Natural killer cell treated with Interleukin-12 subunit alpha and Interleukin-12 subunit beta and Interleukin-15 and Interleukin-18, amount 100 ng/mL, for 72 hours (primary cell): ENCODE measurements at places on chromosomes 16 and 17. TPM values are rescaled to one million over a fixed set of nuclear protein-coding genes. Genes with fewer than 3 reads are reported as not detected.

DNA sequence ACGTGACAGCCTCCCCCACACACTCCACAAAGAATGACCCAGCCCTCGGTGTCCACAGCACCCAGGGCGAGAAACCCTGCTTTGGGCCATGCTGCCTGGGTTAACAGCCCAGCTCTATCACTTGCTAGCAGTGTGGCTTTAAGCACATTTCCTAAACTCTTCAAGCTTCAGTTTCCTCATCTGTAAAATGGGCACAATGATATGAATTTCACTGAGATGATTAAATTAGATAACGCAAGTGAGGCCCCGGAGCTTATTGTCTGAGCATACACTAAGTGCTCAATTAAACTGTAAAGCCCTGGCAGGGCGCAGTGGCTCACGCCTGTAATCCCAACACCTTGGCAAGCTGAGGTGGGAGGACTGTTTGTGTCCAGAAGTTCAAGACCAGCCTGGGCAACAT lies 79.4 kb downstream of the LITAF start:
- no peaks in the 10 kb centered on the region for H3K36me3 ChIP-seq
- no peaks in the 10 kb centered on the region for H3K27me3 ChIP-seq
- no peak overlapping the region for H3K27ac ChIP-seq
- no peaks in the 10 kb centered on the region for H3K4me1 ChIP-seq
- no peak overlapping the region for H3K4me3 ChIP-seq

- H3K27me3 ChIP-seq, result peaks cover 13% of the 10 kb centered on the region
- H3K36me3 ChIP-seq, result no peaks in the 10 kb centered on the region
- H3K4me3 ChIP-seq, result no peak overlapping the region
- H3K4me1 ChIP-seq, result no peaks in the 10 kb centered on the region
- H3K27ac ChIP-seq, result no peak overlapping the region
These were observed 134.5 kb upstream of the FOXF1 start for GRCh38 chr16:86375851-86376250.

- no peaks in the 10 kb centered on the region for H3K36me3 ChIP-seq
- no peak for DNase-seq
- no peak overlapping the region for H3K4me3 ChIP-seq
- no peaks in the 10 kb centered on the region for H3K27me3 ChIP-seq
These were observed 37.3 kb upstream of the PHOSPHO1 start for GRCh38 chr17:49267912-49268311.

DNA sequence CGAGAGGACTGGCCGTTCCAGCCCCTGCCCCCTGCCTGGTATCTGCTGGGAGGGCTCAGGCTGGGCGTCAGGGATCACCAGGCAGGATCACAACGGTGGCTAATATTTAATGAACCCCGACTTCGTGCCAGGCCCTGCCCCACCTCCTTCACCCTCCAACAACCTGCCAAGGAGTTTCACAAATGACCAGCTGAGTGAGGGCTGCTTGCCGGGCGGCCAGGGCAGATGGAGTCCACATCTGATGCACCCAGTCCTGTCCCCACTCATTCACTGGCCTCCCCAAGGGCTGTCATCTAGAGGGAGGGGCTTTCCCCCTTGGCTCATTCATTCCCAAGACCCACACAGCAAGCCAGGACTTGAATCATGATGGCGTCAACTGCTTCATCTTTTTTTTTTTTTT lies 17.5 kb downstream of the UBALD1 start:
- no peak overlapping the region for H3K27ac ChIP-seq
- H3K27me3 ChIP-seq, result no peaks in the 10 kb centered on the region
- no peaks in the 10 kb centered on the region for H3K4me1 ChIP-seq
- no peak overlapping the region for H3K4me3 ChIP-seq
- no peaks in the 10 kb centered on the region for H3K36me3 ChIP-seq

GRCh38 chr17:74268558-74268957 lies 5.5 kb upstream of the DNAI2 start:
- no peak overlapping the region for H3K4me3 ChIP-seq
- no peak for DNase-seq
- H3K4me1 ChIP-seq, result peaks cover 8% of the 10 kb centered on the region
- H3K27me3 ChIP-seq, result peaks cover 8% of the 10 kb centered on the region

GRCh38 chr16:86101897-86102157 lies 202.9 kb downstream of the IRF8 start:
- peaks cover 8% of the 10 kb centered on the region for H3K27me3 ChIP-seq
- H3K36me3 ChIP-seq, result no peaks in the 10 kb centered on the region
- no peaks in the 10 kb centered on the region for H3K4me1 ChIP-seq
- no peak overlapping the region for H3K27ac ChIP-seq

- no peak overlapping the region for H3K27ac ChIP-seq
- H3K27me3 ChIP-seq, result peaks cover 2% of the 10 kb centered on the region
- no peaks in the 10 kb centered on the region for H3K4me1 ChIP-seq
- DNase-seq, result peak; percentile 48
These were observed 78.6 kb upstream of the ZNF469 start for GRCh38 chr16:88303890-88304819.

DNA sequence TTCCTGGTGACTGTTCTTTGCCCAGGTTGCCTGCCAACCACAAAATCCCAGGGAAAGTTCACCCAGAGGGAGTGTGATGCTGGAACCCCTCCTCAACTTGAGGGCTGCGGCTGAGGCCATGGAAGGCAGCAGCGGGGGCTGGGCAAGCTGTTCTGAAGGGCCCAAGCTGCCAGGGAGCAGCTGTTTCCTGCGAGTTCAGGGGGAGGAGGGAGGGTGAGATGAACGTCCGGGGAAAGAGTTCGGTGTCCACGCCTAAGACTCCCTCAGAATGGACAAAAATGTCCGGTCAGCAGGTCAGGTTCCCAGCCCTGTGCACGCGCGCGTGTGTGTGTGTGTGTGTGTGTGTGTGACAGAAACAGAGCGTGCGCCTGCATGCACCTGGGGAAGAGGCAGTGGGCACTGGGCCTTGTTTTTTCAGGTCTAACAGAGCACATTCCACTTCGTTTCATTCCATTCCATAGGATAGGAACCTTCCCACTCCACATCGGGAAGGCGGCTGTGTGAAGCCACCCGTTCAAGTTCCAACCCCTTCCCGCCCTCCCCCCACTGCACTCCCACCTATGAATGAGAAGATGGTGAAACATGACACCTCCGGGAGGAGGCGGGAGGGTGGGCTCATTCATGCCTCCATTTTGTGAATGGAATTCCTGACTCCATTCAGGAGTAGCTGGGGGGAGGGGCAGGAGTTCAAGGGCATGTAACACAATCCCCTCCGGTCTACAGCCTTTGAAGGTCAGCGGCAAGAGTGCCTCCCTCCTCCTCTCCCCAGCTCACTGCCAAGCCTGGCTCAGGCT lies 15.7 kb downstream of the ETV4 start:
- no peak for DNase-seq
- no peak overlapping the region for H3K4me3 ChIP-seq
- no peak overlapping the region for H3K27ac ChIP-seq

DNA sequence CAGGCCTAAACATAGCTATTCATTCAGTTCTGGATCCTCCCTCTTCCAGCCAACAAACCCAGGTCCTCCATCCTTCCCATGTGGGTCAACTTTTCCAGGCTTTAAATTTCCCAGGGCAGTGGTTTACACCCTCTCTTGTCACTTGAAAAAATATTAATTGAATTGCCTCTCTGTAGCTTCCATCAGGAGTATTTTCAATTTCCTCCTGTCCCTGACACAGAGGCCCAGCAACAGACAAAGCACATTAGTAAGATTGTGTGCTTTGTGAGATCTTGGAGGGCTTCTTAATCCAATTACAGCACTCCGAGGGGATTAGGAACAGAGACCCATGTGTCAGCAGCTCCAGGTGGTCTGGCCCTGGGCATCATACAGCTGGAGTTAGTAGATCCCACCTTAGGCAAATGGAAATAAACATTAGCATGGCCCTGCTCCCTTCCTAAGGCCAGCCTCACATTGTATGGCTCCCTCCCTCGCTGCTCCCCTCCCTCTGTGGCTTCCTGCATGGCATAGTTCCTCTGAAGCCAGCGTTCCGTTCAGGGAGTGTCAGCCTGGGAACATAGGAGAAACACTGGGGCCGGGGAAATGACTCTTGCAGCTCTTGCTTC lies 132.7 kb upstream of the HSBP1 start:
- H3K4me1 ChIP-seq, result no peaks in the 10 kb centered on the region
- H3K27ac ChIP-seq, result no peak overlapping the region
- DNase-seq, result no peak
- H3K4me3 ChIP-seq, result no peak overlapping the region

DNA sequence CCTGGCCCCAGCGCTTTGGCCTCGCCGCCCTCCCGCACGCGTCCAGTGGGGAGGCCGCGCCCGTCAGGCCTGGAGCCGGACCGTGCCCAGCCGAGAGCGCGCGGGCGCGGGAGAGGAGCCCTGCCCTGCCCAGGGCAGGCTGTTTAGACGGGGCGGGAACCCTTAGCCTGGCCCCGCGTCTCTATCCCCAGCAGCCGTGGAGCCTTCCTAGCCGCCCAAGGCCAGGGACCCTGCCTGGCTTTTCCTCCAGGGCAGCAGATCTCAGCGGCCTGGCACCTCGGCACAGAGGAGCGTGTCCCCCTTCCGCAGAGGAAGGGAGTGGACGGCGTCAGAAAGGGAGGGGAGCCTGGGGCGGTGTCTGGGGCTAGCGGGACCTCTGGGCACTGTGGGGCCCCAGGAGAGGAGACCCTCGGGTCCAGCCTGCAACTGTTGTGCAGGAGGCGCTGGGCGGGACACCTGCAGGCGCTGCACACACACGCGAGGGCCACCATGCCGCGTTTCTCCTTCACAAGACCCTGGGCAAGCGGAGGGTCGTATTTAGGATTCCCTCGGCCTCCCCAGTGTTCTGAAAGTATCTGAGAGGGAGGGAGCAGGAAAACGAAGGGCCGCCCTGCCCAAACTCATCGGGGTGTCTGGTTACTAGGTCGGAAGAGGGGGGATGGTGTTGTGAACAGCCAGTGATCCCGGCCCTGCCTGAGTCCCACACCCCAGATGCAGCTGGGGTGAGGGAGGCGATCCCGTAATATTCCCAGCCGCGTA lies 2.3 kb upstream of the NPTX1 start:
- no peak overlapping the region for H3K27ac ChIP-seq
- H3K27me3 ChIP-seq, result peaks cover 34% of the 10 kb centered on the region

DNA sequence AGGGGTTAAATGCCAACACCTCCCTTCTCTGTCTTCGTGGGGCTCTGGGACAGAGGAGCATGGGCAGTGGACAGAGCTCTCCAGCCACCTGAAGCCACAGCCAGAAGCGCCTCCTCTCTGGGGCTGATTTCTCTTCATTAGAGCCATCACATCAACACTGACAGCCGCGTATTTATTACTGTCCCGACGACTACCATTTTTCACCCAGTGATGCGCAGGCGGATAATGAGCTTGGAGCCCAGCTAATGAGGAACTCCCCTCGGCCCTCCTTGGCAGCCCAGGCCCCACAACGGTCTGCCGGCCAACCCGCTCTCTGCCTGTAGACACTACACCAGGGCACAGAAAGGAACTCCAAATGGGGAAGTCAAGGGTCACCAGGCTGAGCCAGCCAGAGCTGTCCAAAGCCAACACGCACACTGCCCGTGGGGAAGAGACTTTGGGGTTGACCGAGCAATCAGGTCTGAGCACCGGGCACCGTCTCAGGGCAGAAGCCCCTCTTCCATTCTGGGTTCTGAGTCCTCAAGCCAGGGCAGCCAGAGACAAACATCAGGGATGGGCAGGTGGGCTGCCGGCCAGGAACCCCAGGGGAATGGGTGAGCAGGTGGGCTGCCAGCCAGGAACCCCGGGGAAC lies 13.2 kb downstream of the SDK2 start:
- no peaks in the 10 kb centered on the region for H3K4me1 ChIP-seq
- no peaks in the 10 kb centered on the region for H3K36me3 ChIP-seq
- H3K27ac ChIP-seq, result no peak overlapping the region
- H3K4me3 ChIP-seq, result no peak overlapping the region

DNA sequence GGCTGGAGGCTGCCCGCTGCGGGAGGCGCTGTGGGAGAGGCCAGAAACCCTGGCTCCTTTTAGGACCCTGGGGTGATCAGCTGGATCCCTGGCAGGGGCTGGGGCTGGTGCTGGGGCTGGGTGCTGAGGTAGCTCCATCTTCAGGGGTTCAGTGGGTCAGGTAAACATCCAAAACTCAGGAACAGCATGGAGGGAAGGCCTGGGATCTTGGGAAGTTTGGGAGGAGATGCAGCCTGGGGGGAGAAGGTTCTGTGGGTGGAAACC lies 21.0 kb downstream of the ADGRG5 start:
- no peaks in the 10 kb centered on the region for H3K27me3 ChIP-seq
- peaks cover 44% of the 10 kb centered on the region for H3K4me1 ChIP-seq
- H3K36me3 ChIP-seq, result peaks cover 30% of the 10 kb centered on the region
- peak overlapping the region; percentile 73 for H3K27ac ChIP-seq

DNA sequence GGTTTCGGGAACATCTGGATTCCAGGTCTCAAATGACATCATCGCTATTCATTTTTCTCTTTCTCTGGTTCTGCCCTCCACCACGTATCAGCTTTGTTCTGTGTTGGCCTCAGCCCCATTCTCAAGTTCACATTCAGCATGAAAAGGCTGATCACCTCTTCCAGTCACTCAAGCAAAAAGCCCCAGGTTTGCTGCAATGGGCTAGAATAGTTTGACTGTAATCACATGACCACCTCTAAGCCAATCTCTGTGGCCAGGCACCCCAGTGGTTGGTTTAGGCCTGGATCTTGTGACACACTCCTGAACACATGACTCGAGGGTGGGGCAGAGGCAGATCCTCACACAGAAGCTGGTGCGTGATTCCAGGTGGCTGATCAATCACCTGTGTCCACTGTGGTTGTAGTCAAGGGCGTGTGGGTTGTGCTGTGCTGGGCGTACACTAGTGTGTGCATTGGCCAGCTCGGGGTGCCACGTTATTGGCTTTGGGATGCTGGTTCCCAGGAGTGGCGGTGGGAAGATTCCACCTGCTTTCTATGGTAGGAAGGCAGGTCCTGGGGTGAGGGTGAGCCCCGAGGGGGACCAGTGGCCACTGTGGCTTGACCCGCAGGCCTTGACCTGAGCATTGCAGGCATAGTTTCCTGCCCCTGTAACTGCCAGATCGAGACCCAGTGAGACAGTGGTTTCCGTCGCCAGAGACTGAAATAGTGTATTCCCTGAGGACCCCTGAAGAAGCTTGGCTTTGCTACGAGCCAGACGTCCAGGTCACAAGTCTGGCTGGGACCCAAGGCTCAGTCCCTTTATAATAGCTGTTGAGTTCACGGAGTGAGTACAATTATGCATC lies 12.0 kb downstream of the EEF2K start:
- peaks cover 22% of the 10 kb centered on the region for H3K4me1 ChIP-seq
- H3K27me3 ChIP-seq, result no peaks in the 10 kb centered on the region
- no peak overlapping the region for H3K27ac ChIP-seq
- no peak for DNase-seq
- H3K4me3 ChIP-seq, result no peak overlapping the region

- H3K36me3 ChIP-seq, result no peaks in the 10 kb centered on the region
- H3K27me3 ChIP-seq, result no peaks in the 10 kb centered on the region
- H3K4me1 ChIP-seq, result peaks cover 2% of the 10 kb centered on the region
These were observed 36.4 kb downstream of the SLC7A5 start for GRCh38 chr16:87832741-87833502.

- H3K4me3 ChIP-seq, result no peak overlapping the region
- H3K4me1 ChIP-seq, result no peaks in the 10 kb centered on the region
- peaks cover 51% of the 10 kb centered on the region for H3K27me3 ChIP-seq
- no peak for DNase-seq
These were observed 26.7 kb upstream of the PMP22 start for GRCh38 chr17:15291674-15292361.

Gene FGF11
- total RNA-seq, result 4.5 TPM

Gene EPOP
- 20.5 TPM for total RNA-seq

Gene IRF8
- 510 TPM for total RNA-seq

Gene CDH11
- not detected for total RNA-seq

Gene ITPRIPL2
- total RNA-seq, result 31.9 TPM

Gene EVPLL
- total RNA-seq, result not detected

Gene NTN3
- total RNA-seq, result not detected

Gene SOST
- not detected for total RNA-seq

Gene ACLY
- total RNA-seq, result 243 TPM

Gene SHBG
- not detected for total RNA-seq

Gene SPHK1
- total RNA-seq, result 14.5 TPM

Gene DRC3
- total RNA-seq, result 0.47 TPM
